NCI-H1048 (cell line): ENCODE measurements at places on chromosomes 6 and 20.

GRCh38 chr20:58995461-58996225 lies 11.4 kb downstream of the CTSZ start:
- DNase-seq: no peak

- DNase-seq: no peak
Observed at GRCh38 chr6:121549736-121550135, 114.3 kb downstream of the GJA1 start.

DNA sequence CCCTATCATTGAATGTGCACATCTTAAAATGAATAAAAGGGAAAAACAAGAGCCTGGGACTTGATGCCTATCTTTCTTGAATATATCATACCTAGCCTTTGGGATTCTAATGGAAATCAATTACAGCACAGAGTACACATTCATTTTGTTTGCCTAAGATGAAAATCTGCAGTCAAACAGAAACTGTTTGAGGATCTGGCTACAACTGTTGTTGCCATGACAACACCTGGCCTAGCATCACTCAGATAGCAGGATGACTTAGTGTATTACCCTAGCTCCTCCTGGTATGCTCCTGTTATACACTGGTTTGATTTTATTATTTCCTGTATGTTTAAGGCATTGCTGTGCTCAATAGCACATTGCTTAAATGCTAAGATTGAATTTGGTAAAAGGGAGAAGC lies 71.5 kb upstream of the LAMP5 start:
- DNase-seq: no peak

DNA sequence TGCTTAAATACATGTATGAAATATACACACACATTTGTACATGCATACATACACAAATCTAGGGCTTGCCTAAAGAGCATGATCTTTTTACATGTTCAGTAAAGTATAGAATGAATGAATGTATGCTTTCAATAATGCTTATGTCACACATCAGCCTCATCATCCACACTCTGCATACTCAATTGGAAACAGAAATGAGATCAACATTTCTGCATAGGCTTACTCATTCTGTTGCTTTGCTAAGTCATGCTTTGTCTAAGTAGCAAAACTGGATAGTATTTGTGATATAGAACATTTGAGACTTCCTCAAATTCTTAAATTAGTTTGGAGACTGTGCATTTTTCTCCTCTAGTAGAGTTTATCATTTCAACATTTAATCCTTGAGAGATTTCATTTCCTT lies 343.3 kb downstream of the ADGRB3 start:
- DNase-seq: no peak

DNA sequence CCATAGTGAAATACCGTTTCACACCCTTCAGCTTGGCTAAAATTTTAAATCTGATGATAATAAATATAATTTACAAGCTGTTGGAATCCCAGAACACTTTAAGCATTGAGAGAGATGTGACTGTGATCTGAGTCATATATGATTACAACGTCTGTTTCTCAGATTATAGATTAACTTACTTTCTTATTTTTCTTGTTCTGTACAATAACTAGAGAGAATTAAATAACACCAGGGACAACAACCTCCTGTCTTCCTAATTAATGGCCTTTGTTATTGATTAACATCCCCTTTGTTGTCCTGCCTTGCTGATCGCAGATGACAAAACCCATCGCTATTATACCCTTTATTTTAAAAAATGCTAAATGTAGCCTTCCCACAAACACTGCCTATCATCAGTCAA lies 87.8 kb upstream of the EZR start:
- DNase-seq: no peak

- no peak for DNase-seq
Observed at GRCh38 chr20:53606364-53606985, 12.8 kb upstream of the ZNF217 start.

- DNase-seq: no peak
Observed at GRCh38 chr6:129889580-129889979, 28.5 kb upstream of the TMEM244 start.

GRCh38 chr20:52668626-52669025 lies 303.5 kb upstream of the TSHZ2 start:
- no peak for DNase-seq

- DNase-seq: no peak
Observed at GRCh38 chr20:53466279-53466678, 127.4 kb downstream of the ZNF217 start.

GRCh38 chr6:159984268-159984786 lies 15.4 kb downstream of the IGF2R start:
- DNase-seq: no peak

GRCh38 chr20:19737025-19737424 lies 21.0 kb upstream of the RIN2 start:
- no peak for DNase-seq

DNA sequence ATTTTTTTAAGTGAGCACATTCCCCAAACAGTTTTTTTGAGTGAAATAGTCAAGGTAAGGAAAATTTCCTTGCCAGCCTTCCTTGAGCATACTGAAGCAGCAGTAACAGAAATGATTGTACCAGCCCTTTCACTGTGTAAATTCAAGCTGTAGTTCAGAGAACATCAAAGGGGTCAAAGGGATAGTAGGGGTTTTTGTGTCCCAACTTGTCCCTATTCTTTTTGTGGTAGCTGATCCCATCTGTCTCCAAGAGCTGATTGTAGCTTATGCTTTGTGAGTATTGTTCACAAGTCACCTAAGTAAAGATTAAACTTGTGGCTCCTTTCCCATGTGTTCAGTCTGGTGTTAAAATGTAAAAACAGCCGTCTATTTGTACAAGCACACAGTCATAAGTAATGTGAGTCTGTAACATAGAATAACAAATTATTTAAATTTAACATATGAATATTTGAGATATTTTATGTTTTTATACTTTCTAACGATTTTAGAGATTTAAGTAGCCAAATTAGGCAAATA lies 185.0 kb downstream of the CENPW start:
- DNase-seq: no peak

DNA sequence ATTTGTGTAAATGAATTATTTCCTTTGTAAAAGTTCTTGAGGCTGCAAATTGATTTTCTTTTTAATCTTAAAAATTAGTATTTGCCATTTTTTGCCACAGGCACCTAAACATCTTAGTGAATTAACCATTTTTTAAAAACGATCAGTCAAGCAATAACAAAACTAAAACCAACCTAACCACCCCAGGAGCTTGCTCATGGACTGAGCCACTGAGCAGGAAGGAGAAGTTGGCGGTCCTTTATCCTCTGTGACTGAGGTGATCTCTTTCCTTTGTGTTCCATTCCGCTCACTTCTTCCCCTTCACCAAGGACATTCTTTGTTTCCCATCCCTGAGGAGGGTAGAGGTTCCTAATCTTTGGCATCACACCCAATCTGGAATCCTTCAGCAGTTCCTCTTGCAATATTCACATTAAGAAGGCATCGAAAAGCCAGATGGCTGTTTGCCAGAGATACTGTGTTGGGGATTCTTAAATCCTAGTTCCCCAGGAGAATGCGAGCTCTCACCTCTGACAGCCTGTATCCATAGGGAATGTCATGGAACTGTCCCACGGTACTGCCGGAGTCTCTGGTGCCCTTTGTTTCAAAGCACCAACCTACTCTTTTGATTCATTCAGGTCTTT lies 30.5 kb downstream of the RPRD1B start:
- DNase-seq: no peak

GRCh38 chr20:10047427-10047826 lies 12.6 kb downstream of the ANKEF1 start:
- no peak for DNase-seq

DNA sequence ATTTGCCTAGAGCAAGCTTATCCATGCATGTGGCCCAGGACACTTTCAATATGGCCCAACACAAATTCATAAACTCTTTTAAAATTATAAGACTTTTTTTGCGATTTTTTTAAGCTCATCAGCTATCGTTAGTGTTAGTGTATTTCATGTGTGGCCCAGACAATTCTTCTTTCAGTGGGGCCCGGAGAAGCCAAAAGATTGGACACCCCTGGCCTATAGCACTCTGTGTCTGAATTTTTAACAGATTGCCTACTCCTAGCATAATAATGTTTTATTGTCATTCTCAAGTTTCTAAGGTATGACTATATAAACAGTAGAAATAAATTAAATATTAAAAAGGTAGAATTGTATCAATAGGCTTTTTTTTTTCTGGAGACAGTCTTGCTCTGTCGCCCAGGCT lies 48.6 kb upstream of the LOC128125822 start:
- no peak for DNase-seq

GRCh38 chr6:161073930-161074329 lies 82.4 kb downstream of the MAP3K4 start:
- DNase-seq: no peak

DNA sequence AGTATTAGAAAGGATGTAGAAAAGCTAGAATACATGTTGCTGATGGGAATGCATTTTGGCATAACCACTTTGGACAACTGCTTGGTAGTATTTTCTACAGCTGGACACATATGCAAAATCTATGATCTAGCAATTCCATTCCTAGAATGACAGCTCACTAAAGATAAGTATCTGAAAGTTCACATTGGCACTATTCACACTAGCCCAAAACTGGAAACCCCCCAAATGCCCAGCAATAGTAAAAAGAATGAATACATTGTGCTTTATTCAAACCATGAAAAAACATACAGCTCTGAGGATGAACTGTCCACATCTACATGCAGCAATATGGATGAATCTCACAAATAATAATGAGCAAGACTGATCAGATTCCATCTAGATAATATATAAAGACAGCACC lies 79.0 kb downstream of the PPP1R3G start:
- no peak for DNase-seq

DNA sequence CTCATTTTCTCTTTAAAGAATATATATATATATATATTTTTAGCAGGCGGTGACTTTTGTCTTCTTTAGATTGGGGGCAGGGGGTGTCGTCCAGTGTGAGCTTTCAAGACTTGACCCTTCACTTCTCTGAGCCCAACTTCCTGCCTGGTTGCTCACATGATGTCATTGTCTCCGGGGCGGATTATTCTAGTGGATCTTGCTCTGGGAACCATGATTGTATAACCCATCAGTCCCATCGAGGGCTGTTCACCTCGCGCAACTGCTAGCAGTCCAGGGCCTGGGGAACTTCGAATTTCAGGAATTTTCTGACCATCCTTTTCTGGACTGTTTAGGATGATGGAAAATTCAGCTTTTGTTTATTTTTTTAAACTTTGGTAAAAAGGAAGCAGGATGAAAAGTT lies 1.0 kb downstream of the IGF2R start:
- DNase-seq: no peak

GRCh38 chr6:90098001-90098531 lies 198.6 kb downstream of the BACH2 start:
- DNase-seq: no peak

- no peak for DNase-seq
Observed at GRCh38 chr20:62820208-62820961, 3.5 kb downstream of the COL9A3 start.

DNA sequence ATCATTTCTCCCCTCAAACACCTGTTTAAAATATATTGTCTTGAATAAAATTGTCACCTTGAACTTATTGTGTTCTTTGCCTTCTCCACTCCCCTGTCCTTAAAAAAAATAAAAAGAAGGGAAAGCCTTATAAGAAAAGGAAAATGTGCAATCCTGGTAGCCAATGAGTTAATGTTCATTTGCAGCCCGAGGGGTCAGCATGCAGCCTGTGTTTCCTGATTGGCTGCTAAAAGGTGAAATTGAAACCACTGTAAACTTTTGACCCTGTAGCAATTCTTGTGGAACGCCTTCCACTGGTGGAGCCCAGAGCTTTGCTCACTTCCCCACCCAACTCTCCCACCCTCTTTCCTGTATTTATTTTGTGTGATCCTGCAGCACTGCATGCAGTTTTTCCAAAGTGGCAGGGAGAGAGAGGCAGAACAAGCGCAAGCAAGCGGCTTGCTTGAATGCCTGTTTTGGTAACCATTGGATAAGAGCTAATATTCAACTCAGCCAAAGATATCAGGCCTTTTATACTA lies 74.9 kb downstream of the NCOA3 start:
- peak; percentile 63 for DNase-seq

DNA sequence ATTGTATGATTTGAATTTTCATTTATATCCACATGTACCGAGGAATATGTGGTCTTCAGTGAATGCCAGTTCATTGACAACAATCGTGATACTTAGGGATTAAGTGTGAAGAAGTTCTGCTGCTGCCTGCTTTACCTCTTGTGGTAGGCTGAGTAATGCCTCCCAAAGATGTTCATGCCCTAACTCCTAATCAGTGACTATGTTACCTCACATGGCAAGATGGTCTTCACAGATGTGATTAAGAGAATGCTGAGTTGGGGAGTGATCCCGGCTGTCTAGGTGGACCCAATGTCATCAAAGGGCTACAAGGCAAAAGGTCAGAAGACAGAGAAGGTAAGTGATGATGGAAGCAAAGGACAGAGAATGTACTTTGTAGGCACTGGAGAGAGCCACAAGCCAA lies 181.0 kb downstream of the FOXC1 start:
- no peak for DNase-seq

- DNase-seq: no peak
Observed at GRCh38 chr20:18634501-18634900, 46.6 kb downstream of the DTD1 start.

GRCh38 chr6:127202676-127203075 lies 64.0 kb upstream of the RNF146 start:
- DNase-seq: no peak

DNA sequence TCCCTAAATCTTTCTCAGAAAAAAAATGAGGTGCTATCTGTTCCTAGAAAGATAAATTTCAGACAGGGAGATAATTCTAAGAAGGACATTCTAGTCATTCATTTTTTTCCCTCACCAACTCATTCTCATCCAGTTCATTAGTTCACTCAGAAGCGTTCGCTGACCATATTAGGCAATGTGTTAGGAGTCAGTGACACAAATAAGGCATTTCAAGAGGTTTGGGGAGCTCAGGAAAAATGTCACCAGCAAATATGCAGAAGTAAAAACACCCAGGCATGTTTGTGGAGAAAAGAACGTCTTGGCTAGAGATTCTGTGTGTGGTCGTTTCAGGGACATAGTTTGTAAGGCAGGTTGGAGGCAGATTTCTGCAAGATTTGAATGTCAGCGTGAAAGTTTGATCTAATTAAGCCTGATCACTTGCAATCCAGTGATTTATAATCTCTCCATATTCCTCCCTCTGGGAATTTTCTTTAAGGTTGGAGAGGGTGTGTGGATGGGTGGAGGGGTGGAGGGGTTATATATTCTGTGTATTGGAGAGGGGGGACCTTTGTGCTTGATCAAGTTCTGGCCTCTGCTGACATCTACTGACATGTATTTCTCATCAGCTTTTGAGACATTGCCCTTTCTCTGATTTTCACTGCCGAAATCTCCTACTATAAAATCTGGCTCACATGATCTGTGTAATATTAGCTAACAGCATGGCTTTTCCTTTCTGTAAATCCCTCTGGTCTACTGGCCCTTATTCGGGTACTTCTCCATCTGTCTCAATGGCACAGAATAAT lies 3.6 kb downstream of the MYCT1 start:
- DNase-seq: no peak

- DNase-seq: no peak
Observed at GRCh38 chr20:61900011-61900944, 165.4 kb downstream of the TAF4 start.

DNA sequence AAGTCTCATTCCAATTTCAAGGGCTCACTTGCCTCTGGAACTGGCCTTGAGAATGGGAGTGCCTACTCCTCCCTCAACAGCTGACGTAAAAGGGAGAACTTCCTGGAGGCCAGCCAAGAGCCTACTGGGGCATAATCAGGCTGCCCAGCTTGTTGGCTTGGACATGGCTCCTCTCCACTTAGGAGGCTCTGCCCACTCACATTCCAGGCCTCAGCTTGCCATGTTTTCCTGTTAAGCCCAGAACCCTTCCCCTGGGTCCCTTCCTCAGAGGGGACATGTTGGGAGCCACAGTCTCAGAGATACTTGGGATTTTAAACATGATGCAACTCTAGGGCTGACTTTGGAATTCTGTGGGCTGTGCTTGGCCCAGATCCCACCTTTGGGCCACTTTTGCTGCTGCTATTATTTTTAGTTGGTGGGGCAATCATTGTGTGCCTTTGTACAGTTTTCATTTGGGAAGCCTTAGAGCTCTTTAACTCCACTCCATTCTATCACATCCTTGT lies 31.5 kb upstream of the ADTRP start:
- DNase-seq: no peak
